SK-N-SH (cell line): ENCODE measurements at places on chromosomes 16 and 17.
A peak's percentile ranks its signal among the peaks of the same experiment; 100 is the strongest.

DNA sequence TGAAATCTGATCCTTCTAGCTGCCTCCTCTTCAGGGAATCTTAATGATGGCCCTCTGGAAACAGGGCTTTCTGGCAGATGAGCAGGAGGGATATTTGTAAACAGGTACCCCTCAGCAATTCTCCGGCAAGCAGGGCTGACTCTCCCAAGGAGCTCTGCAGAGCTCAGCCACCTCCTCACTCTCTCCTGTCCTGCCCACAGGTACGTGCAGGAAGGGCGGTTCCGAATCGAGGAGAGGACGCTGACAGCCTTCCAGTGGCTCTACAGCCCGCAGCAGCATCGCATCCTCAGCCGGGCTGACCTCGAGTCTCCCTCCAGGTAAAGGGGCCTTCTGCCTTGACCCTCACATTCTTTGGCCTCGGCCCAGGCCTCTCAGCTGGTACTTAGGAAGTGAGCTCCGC lies 20.7 kb upstream of the CCDC92B start:
- no peak for DNase-seq

DNA sequence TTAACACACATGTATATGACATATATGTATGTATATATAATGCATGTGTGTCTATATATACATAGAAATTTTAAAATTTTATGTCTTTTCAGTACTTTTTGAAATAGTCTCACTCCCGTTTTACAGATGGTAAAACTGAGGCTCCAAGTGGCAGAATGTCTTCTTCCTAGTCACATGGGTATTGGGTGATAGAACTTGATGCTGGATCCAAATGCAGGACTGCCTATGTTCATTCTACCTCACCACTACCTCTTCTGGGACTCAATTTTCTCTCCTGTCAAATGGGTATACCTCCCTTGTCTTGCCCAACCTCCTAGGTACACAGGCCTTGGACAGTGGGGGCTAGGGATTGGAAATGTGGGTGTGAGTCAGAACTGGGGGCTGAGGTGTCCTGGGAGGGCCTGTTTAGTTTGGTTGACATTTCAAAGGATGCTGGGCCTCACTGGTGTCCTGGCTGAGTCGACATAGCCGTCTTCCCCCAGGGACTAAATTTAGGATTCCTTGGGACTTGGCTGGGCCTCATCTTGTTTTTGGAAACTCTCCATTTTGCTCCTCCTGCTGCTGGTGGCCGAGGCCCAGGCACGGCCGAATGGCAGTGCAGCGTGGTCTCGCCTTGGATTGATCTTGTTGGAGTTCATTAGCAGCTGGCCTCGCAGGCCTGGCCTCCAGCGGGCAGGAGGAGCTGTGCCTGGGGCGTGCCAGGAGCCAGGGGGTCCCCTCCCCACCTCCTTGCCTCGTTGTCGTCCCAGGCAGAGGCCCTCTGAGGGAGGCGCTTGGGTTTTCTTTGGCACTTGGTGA lies 25.9 kb downstream of the NKD1 start:
- no peak for DNase-seq

- DNase-seq: no peak
Observed at GRCh38 chr16:81151648-81152310, 55.6 kb upstream of the GCSH start.

DNA sequence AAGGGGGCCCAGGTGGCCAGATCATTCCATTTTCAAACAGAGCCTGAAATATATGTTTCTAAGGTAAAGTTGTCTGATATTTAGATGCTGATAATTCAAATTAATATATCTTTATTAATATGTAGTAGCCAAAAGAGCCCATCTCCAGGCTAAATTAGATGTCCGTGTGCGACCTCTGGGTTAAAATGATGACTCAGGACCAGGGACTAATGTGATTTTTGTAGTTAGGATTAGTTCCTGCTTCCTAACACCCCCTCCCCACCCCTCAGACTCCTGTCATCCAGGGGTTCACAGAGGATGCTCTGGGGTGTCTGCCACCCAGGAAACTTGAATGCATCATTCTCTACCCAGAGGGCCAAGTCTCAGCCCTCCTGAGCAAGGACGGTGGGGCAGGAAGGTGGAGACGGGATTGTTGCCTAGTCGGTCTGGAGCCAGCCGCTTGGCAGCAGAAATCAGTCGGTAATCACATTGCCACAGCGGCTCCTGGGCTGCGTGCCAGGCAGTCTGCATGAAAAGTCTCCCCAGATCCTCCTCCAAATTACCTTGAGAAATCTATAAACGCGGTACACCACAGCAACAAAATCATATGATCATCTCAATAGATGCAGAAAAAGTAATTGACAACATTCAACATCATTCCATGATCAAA lies 29.8 kb downstream of the CNGB1 start:
- DNase-seq: peak; percentile 86

DNA sequence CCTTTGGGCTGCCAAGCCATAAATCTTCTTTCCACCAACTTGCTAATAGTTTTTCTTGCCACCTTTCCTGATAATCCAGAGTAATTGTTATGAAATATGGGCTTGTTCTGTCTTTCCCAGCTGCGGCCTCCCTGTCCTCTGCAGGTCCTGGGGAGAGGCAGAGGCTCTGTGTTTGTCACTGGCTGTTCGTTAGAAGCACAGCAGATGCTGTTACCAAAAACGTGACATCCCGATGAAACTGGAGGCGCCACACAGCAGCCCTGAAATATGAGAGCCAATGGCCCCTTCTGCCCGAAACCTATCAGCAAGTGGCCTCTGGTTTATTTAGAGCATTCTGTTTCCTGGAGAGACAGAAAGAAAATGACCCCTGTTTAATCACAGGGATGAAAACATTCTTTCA lies 115.1 kb upstream of the ANKFN1 start:
- no peak for DNase-seq

GRCh38 chr17:82241926-82242697 lies 13.3 kb downstream of the SLC16A3 start:
- peak; percentile 83 for DNase-seq

GRCh38 chr16:181565-182021 lies 1.3 kb downstream of the HBQ1 start:
- peak; percentile 43 for DNase-seq

DNA sequence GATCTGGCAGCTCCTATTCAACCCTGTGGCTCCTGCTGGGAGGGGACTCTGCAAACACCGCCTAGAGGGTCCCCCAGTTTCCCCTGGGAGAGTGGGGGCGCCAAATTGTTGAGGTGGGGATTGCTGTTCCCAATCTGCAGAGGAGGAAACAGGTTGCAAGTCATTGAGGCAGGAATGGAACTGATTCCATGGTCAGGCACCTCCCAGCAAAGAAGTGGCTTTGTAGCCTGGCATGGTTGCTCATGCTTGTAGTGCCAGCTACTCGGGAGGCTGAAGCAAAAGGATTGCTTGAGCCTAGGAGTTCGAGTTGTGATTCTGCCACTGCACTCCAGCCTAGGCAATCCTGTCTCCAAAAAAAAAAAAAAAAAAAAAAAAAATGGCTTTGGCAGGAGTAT lies 198 bp upstream of the PYDC1 start:
- DNase-seq: no peak

GRCh38 chr17:76014100-76014924 lies 12.8 kb downstream of the EVPL start:
- DNase-seq: peak; percentile 97

DNA sequence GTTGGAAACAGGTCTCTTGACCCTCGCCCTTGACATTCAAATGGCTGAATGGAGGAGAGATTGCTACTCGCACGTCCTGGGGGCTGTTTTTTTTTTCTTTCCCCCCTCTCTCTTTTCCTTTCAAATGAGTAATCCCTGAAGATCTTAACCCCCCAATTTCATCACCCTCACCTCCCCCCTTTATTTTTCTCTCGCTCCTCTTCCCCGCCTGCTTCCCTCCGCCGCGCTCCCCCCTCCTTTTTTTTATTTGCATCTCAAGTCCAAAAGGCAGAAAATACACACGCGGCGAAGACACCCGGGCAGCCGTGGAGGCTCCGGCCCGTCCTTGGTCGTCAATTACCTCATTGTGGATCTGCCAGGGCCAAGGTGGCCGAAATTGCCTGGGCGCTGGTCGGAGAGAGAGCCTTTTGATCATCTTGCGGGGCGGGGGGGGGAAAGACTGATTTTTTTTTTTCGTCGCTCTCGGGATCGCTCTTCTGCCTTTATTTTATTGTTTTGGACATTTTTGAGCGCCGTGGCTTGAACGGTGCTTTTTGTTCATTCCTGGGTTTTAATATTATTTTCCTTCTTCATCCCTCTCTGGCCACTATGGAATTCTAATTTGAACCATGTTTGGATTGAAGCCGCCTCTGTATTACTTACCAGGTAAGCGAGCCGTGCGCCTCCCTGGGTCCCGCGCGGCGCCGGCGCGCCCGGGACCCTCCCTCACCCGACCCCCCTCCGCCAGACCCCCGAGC lies 57.2 kb upstream of the GSE1 start:
- no peak for DNase-seq

DNA sequence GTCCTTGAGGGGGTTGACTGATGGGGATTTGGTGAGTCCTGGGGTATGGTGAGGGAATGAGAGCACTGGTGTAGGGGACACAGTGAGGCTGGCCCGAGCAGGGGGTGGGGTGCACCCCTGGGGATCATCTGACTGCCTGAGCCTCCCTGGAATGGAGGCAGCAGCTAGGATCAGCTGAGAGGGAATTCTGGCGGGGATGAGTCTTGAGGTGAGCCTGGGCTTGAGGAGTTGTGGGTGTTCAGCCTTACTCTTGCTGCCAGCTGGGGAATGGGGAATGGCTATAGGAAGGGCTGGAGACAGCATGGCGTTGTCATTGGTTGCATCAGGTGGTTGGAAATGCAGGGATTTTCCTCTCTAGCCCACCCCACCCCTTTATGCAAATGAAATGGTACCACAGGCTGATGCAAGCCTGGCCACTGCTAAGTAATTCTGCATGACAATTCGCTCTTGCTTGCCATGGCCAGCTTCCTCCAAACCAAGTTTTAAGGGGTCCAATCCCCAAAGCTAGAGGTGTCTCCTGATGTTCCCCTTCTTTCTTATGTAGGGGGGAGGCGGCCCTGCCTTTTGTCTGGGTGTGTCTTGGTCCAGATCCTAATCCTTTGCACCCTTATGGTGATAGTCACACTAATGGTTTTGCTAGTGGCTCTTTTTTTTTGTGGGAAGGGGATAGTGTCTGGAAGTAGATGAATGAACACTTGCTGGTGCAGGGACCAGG lies 7.5 kb downstream of the NFE2L1 start:
- DNase-seq: no peak

GRCh38 chr17:83062818-83063671 lies 16.4 kb upstream of the METRNL start:
- DNase-seq: peak; percentile 36

- DNase-seq: no peak
Observed at GRCh38 chr16:47947723-47948122, 208.1 kb downstream of the ABCC12 start.

GRCh38 chr17:58388302-58389190 lies 28.8 kb downstream of the RNF43 start:
- DNase-seq: no peak

- no peak for DNase-seq
Observed at GRCh38 chr16:54774768-54775167, 155.9 kb upstream of the IRX5 start.

GRCh38 chr17:80920441-80920840 lies 71.2 kb upstream of the CHMP6 start:
- no peak for DNase-seq

- peak; percentile 76 for DNase-seq
Observed at GRCh38 chr16:3157229-3158025, 22.6 kb downstream of the ZNF213 start.

- DNase-seq: no peak
Observed at GRCh38 chr17:79090443-79091225, 16.0 kb downstream of the ENGASE start.

- DNase-seq: no peak
Observed at GRCh38 chr16:962901-963814, 7.6 kb downstream of the LMF1 start.

GRCh38 chr17:50425682-50426471 lies at the start of gene ACSF2:
ACSF2 (plus strand) TSS chr17:50426218; CDS start chr17:50426262, 44 bp downstream.
- peak; percentile 94 for DNase-seq

DNA sequence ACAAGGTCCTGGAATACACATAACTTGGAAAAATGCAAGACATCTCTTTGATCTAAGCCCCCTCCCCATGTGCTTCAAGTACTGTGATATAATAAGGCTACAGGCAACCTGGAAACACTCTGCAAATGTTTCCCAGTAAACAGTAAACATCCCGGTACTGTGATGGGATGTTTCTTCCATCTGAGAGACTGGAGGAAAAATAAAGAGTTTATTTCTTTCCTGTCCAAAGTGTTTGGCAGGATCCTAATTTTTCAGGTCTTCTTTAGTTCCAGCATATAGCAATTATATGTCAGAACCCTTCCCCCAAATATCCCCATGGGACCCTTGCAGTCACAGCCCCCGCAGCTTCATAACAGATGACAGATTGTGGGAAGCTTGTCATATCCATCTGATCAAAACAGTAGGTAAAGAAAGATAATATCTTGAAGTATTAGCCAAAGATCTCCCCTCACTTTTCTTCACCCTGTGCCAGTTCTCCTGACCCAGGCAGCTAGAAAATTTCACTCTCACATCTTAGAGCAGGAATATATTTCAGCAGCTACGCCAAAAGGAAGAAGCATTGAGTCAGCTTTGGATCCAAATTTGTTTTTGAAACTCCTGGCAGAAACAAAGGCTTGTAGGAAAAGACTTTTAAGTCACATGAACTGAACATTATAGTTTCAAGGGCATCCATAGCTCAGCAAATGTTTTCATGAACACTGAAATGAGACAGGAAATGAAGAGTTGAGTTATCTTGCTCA lies 141.3 kb downstream of the HS3ST3A1 start:
- no peak for DNase-seq

- DNase-seq: peak; percentile 77
Observed at GRCh38 chr17:77381185-77381700, 240.5 kb downstream of the SEC14L1 start.

- DNase-seq: no peak
Observed at GRCh38 chr16:9404811-9405210, 313.4 kb downstream of the HAPSTR1 start.

- peak; percentile 37 for DNase-seq
Observed at GRCh38 chr16:46896314-46896968, 12.3 kb downstream of the GPT2 start.

DNA sequence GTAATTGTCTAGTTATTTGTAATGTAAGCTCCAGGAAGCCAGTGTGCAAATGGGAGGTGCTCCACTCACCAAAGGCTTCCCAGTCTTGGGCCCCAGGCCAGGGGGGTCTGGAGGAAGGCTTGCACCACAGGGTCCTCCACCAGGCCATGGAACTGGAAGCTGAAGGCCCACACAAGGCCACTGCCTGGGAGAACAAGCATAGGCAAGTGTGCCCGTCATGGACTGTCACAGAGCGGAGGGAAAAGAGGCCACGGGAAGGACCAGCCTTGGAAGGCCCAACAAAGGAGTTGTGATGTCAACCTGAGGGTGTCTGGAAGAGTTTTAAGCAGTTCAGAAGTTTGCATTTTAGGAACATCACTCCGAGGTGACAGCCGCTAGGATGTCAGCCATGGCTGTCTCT lies 3.0 kb upstream of the SRRM2 start:
- no peak for DNase-seq

GRCh38 chr17:79211061-79211770 lies 136.6 kb downstream of the ENGASE start:
- no peak for DNase-seq

- DNase-seq: peak; percentile 50
Observed at GRCh38 chr17:8726941-8727555, 17.6 kb downstream of the CCDC42 start.

- DNase-seq: no peak
Observed at GRCh38 chr17:47304186-47304585, 19.6 kb upstream of the EFCAB13 start.

- DNase-seq: peak; percentile 75
Observed at GRCh38 chr16:49696414-49697101, 159.4 kb downstream of the ZNF423 start.

- DNase-seq: no peak
Observed at GRCh38 chr16:52055381-52055780, 491.6 kb downstream of the TOX3 start.

GRCh38 chr17:39848600-39848999 lies 15.5 kb downstream of the IKZF3 start:
- DNase-seq: no peak

- no peak for DNase-seq
Observed at GRCh38 chr17:58574025-58574424, 59.6 kb upstream of the MTMR4 start.
